Stimulated activated naive CD8-positive, alpha-beta T cell treated with anti-CD3 and anti-CD28 coated beads, Interleukin-15, amount 100 ng/mL, for 72 hours (primary cell): ENCODE measurements at places on chromosomes 13 and 19.
A peak's percentile ranks its signal among the peaks of the same experiment; 100 is the strongest.

GRCh38 chr13:110420626-110421025 lies 113.5 kb downstream of the COL4A2 start:
- no peak for DNase-seq

- DNase-seq, result no peak
Observed at GRCh38 chr19:1270213-1270853, 1.2 kb downstream of the CIRBP start.

DNA sequence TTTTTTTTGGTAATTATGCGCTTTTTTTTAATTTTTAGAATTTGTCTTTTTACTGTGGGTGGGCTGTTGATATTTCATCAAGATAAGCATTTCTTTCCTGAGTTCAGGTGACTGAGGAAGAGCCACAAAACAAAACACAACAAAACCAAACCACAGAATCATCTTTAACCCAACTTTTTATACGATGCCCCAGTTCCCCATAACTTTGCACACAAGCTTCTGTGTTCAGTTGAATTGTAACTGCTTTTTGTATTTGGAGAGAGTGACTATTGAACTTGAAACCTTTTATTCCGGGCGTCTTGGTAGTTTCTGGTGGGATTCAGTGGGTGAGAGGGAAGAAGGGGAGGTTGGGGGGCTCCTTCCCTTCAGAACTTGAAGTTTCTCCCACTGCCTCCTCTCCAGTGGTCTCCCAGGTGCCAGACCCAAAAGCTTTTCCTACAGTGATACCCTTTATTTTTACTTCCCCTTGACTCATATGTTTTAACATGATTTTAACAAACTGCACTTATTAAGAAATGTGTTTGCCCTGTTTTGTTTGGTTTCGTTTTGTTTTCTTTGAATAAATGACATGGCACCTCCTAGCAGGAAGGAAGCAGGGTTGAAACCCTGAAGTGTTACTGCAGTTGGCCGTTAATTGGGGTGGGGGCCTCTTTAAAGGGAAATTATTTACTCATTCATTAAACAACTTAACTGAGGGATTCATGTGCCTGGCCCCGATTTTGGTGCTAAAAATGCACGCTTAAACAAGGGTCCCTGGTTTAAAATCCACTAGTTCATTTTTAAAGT lies 2.7 kb upstream of the CCDC97 start:
- no peak for DNase-seq

GRCh38 chr13:21723807-21724505 lies 53.1 kb downstream of the FGF9 start:
- DNase-seq, result no peak

- no peak for DNase-seq
Observed at GRCh38 chr19:41324231-41324702, 14.3 kb downstream of the CCDC97 start.

DNA sequence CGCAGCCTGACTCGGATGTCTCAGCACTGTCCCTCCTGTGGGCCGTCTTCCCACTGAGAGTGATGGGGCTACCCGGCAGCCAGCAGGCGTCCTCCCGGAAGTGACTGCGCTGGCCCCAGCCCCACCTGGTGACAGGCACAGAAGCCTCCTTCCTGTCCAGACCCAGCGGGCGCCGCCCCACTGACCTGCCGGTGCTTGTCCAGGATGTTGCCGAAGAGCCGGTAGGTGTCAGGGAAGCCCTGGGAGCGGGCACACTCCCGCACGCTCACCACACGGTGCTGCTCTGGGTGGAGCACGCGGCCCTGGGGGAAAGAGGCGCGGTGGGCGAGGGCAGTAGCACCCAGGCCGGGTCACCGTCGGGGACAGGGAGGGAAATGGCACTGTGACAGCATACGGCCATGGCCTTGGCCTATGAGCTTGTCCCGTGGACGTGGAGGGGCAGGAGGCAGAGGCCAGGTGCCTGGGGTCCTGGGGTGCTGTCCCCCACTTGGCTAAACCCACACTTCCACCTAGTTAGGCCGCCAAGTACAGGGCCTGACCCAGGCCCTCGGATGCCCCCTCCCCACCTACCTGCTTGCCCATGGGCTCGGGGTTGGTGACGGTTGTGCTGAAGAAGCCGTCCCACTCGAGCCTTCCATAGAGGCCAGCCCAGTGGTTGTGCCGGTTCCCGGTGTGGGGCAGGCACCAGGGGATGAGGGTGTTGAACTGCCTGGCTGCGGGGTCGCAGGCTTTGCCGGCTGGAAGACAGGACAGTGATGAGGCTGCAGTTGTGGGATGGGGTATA lies 16.0 kb upstream of the EIF3G start:
- no peak for DNase-seq

DNA sequence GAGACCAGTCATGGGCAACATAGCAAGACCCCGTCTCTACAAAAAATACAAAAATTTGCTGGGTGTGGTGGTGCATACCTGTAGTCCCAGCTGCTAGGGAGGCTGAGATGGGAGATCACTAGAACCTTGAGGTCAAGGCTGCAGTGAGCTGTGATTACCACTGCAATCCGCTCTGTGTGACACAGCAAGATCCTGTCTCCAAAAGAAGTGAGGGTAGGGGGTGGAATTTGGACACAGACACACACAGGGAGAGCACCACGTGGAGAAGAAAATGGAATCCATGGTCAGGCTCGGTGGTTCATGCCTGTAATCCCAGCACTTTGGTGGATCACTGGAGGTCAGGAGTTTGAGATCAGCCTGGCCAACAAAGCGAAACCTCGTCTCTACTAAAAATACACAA lies 8.7 kb downstream of the TNFSF9 start:
- no peak for DNase-seq

DNA sequence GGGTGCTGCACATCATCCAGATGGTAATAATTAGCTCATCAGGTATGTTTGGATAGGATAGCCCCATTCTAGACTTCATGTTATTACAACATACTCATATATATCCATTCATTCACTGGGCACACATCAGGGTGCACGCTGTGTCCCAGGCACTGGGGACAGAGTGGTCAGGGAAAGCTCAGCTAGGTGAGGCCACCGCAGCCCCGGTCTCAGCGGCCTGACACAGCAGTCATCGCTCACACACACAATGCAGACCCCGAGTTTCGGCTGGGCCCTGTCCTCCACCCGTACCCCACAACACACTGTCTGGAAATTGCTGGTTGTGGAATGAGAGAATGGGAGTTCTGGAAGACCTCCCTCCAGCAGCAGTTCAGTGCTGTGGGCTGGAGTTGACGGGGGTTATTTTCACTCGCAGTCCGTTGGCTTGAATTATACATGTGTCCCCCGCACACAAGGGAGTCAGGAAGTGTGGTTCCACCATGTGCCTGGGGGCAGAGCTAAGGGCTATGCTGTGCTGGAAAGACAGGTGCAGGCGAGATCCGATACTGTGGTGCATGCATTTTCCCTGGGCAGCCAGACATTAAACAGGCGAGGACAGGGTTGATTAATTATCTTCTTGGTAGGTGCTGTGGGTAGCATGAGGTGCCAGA lies 257.6 kb downstream of the TEX29 start:
- no peak for DNase-seq

DNA sequence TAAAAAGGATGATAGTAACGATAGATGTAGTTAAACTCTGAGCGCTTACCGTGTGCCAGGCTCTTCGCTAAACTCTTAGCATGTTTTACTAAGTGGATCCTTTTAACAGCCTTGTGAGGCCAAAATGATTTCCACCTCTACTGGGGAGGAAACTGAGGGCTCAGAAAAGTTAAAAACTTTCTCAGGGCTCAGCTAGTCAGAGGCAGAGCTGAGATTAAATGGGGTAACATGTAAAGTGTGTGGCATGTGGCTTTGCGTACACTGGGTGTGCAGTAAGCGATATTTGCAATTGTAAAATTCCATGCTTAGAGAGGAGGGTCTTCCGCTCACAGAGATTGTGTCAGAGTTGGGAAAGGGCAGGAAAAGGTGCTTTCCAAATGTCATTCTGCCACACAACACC lies 1.7 kb downstream of the U2AF2 start:
- no peak for DNase-seq

GRCh38 chr19:50794876-50795663 lies 4.9 kb downstream of the ACP4 start:
- no peak for DNase-seq

GRCh38 chr19:50181121-50181520 lies 18.0 kb upstream of the IZUMO2 start:
- DNase-seq, result no peak

DNA sequence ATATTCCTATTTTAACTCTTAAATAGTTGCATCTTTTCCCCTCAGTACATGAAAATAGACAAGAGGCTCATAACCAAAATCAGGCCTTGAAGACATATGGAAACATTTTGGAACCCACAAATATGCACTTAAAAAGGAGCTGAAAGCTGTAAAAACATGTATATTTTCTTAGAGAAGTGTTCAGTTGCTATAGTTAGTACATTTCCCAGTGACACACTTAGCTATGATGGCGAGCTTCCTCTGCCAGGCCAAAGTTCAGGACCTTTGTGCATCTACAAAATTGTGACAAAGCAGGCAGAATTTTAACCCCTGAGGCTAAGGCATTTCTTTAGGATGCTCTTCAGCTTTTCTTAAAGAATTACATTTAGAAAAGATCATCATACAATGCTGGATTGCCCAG lies 54.5 kb downstream of the RCBTB2 start:
- no peak for DNase-seq

DNA sequence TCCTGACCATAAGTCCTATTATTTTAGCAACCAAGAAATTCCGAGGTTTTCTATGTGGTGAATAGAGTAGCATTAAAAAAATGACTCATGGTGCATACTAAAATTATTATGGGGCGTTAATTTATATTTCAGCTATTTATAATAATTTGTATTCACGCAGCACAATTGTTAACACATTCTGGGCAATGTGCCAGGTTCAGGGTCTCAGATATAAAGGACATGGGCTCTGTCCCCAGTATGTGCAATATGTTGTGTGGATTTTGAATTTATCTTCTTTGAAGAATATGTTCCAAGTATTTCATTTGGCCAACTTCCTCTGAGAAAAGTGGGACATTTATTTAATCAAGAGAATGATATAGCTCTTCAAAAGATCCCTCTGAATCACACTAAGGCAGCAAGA lies 1434.7 kb upstream of the PRR20A start:
- no peak for DNase-seq

GRCh38 chr19:47225746-47226425 lies 5.1 kb downstream of the BBC3 start:
- DNase-seq, result peak; percentile 88

GRCh38 chr19:29076963-29077362 lies 136.0 kb downstream of the UQCRFS1 start:
- no peak for DNase-seq

GRCh38 chr19:47107953-47108746 lies 5.4 kb downstream of the ZC3H4 start:
- no peak for DNase-seq

DNA sequence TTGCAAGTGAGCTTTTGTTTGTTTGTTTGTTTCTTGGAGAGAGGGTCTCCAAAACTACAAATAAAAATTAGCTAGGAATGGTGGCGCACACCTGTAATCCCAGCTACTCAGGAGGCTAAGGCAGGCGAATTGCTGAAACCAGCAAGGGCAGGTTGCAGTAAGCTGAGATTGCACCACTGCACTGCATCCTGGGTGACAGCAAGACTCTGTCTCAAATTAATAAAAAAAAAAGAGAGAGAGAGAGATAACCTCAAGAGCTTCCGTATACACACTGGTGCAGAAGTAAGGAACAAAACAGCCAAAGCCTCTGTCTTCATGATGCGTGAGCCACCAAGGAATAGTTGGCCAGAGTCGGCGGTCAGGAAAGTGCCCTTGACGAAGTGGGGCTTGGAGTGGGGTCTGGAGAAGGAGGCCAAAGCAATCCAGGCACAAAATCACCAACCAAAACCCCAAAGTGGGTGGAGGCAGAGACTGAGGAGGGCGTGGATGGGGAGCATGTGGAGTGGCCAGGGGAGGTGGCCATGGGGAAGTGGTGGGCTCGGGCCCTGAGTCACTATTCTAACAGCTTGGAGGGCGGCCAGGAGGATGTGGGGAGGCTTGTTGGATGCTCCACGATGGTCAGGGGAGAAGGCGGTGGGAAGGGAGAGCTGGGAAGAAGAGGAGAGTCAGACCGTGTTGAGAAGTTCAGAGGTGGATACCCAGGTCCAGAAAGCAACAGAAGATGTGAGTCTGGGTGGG lies 21.2 kb upstream of the TOMM40 start:
- DNase-seq, result no peak

- no peak for DNase-seq
Observed at GRCh38 chr13:94896238-94896637, 183.9 kb upstream of the SOX21 start.

- DNase-seq, result no peak
Observed at GRCh38 chr13:35796623-35797022, 320.1 kb upstream of the MAB21L1 start.

GRCh38 chr13:77595166-77595810 lies 59.8 kb downstream of the SCEL start:
- no peak for DNase-seq

DNA sequence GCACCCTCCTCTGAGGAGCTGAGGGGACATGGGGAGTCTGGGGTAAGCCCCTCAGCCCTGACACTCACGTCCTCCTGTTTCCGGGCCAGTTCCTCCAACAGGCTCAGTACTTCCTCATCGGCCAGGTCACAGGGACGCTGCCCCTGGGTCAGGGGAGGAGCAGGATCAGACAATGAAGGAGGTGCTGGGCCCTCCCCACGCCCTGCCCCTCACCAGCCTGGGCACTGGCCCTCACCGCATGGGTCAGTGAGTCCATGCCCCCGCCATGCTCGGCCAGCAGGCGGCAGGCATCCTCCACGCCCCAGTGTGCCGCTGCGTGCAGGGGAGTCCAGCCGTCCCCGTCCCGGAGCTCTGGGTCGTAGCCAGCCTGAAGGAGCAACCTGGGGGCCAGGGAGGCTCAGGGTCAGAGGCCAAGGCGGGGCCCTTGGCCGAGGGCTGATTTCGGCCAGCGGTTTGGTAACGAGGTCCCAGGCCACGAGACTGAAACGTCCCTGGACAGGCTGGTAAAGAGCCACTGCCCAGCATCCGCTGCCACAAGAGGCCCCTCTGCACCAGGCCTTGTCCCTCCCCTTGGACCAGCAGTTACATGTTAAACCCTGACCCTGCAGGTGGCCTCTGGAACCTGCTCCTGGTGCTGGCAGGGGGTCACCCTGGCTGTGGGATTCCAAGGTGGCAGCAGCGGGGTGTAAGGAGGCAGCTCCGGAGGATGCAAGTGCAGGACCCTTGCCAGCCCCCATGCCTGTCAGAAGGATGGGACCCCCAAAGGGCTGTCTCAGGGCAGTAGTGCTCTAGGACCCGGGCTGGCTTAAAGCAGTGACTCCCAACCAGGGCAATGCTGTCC lies 18.5 kb downstream of the PPP1R12C start:
- DNase-seq, result no peak

GRCh38 chr13:106151056-106151699 lies 384.3 kb downstream of the EFNB2 start:
- no peak for DNase-seq

GRCh38 chr19:3094601-3095440 lies 659 bp downstream of the GNA11 start:
- peak; percentile 43 for DNase-seq

DNA sequence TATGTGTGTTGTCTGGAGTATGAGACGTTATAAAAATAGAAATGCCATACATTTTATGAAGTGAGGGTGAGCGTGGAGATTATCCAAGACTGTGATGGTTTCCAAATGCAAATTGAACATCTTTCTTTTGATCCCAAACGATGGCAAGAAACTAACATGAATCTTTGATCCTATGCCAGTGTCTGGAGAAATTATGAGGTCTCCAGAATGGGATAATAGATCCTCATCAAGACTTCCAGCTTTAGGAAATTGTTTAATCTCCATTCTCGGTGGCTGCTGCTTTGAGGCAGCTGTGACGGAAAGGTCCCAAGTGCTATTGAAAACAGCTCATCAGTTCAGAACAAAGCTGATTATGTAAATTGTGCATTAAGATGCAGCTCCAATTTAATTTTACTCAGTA lies 30.8 kb downstream of the CBY2 start:
- no peak for DNase-seq
